ENCODE measurements at places on chromosomes 4 and X.

DNA sequence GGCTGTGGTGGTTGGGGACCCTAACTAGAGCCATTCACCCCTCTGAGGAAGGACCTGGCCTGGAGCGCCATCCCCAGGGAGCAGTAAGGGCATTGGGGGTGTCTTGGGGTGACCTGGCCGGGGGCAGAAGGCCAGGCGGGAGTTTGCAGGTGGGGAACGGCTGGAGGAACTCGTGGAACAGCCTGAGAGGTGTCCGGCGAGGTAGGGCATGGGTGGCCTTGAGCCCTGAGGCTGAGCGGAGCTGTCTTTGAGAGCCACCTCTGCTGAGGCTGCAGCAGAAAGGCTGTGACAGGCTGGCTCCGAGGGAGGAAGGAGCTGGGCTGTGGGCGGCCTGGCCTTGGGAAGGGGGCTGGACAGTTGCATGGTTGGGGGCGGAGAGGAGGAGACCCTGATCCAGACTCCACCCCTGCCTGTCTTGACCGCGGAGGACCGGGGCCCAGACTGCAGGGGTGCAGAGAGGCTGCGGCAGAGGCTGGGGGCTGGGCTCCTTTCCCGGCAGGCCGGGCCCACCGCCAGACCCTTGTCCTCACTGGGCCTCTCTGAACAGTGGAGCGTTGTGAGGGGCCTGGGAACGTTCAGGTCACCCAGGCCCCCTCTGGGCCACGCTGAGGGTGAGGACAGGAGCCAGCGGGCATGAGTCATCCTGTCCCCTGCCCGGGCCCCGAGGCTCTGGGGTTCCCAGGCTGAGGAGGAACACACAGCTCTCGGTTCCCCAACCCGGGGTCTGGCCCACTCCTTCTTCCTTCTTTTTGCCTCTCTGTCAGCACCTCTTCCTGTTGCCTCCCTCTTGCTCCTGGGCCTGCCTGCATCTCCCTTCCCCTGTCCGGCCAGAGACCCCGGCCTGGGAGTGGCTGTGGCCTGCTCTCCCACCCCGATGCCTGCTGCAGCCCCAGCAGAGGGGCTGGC lies 8.1 kb downstream of the SH3BP2 start:
- no peak for DNase-seq

GRCh38 chrX:134172588-134173259 lies 64.3 kb upstream of the CCDC160 start:
- no peak for DNase-seq

GRCh38 chr4:81472281-81473182 lies 825 bp upstream of the RASGEF1B start:
- DNase-seq = no peak

GRCh38 chr4:83510442-83510841 lies 25.5 kb upstream of the GPAT3 start:
- no peak for DNase-seq
